ENCODE measurements at places on chromosomes 12 and 14.

- DNase-seq: no peak
Observed at GRCh38 chr14:104220215-104221070, 82.1 kb downstream of the KIF26A start.

GRCh38 chr14:71262441-71262840, 355.2 kb downstream of the PCNX1 start:
- DNase-seq: no peak

GRCh38 chr14:81408595-81408994, 8.5 kb upstream of the STON2 start:
- DNase-seq: no peak

DNA sequence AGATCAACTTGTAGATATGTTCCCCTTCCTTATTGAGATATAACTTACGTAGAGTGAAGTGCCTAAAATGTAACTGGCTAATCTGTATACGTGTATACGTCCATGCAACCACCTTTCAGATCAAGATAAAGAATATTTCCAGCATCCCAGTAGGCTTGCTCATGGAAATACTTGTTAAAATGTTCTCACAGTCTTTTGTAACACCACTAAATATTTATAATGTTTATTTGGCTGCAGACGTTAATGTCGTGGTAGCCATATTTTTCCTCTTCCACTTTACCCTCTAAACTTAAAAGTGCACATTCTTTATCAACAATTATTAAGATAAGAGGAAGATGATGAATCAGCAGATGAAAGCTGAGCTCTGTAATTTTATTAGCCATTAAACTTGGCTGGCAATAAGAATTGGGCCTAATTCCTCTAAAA, 447.4 kb downstream of the AEBP2 start:
- no peak for DNase-seq

DNA sequence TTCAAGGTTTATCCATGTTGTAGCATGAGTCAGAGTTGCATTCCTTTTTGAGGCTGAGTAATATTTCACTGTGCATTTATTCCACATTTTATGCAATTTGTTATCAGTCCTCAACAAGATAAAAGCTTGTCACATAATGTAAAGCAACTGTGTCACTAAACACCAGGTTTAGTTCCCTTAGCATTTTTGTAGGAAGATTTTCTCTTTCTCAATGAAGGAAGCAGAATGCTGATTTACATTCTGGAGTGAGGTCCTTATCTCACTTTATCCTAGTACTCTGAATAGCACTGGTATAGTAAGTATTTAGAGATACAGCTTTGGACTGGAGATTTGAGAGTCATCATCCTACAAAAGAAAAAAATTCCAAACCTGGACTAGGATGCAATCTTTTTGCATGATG, 9.8 kb upstream of the EXD2 start:
- no peak for DNase-seq

GRCh38 chr12:38771871-38772270, 133.5 kb downstream of the CPNE8 start:
- peak; percentile 14 for DNase-seq

GRCh38 chr14:58747181-58747580, 109.4 kb downstream of the DACT1 start:
- DNase-seq: no peak

Measured in stimulated activated CD4-positive, alpha-beta T cell treated with anti-CD3 and anti-CD28 coated beads, Interleukin-1b, Interleukin-23, amount 100 ng/mL, for 4 hours (primary cell).